ENCODE measurements at places on chromosomes 2 and 18. TPM values are rescaled to one million over a fixed set of nuclear protein-coding genes. Genes with fewer than 3 reads are reported as not detected.

MSH6 gene
- total RNA-seq: 27.8 TPM

AQP12B gene
- total RNA-seq: not detected

MAB21L4 gene
- total RNA-seq: not detected

MXD1 gene
- total RNA-seq: 45.0 TPM

GPR155 gene
- 14.0 TPM for total RNA-seq

SCTR gene
- total RNA-seq: not detected

AGFG1 gene
- 66.6 TPM for total RNA-seq

CNDP1 gene
- total RNA-seq: 0.20 TPM

DNA sequence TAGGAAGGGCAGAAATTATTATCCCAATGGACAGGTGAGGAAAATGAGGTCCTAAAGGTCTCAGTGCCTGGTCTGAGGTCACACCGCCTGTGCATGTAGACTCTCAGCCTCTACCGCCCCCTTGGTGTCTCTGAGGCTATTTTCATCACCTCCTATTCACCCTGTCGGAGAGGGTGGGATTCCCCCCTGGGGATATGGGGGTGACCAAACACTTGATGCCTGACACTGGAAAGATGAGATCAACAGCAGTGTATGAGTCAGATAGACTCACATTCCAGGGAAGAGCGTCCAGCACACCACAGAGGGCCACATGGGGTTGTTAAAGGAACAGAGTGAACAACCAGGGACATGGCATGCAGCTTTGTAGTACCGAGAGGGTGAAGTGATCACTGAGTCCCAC is 199.7 kb downstream of the SMAD2 start:
- DNase-seq: no peak

GRCh38 chr2:219386532-219387280 is 1.0 kb downstream of the DNPEP start:
- DNase-seq: no peak

GRCh38 chr2:236968101-236968879 is 117.4 kb upstream of the COPS8 start:
- DNase-seq: no peak

DNA sequence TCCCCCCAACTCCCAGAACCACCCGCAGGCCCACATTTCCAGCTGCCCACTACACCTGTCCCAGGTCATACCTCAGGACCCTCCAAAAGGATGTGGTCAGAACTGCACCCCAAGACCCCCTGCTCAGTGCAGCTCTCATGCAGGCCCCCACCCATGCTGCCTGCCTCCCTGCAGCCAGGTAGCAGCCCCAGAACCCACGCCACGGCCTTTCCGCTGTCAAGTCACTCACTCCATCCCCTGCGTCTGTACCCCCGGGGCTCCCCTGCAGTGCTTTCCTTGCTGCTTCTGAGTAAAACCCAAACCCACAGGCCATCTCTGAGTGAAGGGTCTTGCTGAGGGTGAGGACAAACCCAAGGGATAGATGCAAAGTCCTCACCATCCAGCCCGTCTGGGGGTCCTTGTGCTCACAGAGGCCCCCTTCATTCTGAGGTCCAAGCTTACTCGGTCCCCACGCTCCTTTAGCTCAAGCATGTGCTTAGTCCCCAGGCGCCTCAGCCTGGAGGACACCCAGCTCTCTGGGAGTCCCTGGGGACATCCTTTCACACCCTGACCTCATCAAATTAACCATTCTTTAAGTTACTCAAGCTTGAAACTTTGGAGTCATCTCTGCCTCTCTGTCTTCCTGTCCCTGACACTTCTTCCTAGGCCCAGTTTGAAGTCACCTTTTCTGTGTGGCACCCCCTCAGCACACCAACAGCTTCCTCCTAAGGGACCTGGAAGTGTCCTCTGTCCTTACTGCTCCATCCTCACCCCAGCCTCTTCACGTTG is 130.1 kb downstream of the SMAD7 start:
- no peak for DNase-seq

- DNase-seq: no peak
Measured at GRCh38 chr2:204129591-204130294, 193.2 kb downstream of the ICOS start.

GRCh38 chr2:65264821-65265670 is 37.4 kb downstream of the ACTR2 start:
- no peak for DNase-seq

GRCh38 chr18:77111449-77111848 is 21.1 kb downstream of the MBP start:
- no peak for DNase-seq

- DNase-seq: no peak
Measured at GRCh38 chr2:142914507-142915313, 37.2 kb downstream of the KYNU start.

DNA sequence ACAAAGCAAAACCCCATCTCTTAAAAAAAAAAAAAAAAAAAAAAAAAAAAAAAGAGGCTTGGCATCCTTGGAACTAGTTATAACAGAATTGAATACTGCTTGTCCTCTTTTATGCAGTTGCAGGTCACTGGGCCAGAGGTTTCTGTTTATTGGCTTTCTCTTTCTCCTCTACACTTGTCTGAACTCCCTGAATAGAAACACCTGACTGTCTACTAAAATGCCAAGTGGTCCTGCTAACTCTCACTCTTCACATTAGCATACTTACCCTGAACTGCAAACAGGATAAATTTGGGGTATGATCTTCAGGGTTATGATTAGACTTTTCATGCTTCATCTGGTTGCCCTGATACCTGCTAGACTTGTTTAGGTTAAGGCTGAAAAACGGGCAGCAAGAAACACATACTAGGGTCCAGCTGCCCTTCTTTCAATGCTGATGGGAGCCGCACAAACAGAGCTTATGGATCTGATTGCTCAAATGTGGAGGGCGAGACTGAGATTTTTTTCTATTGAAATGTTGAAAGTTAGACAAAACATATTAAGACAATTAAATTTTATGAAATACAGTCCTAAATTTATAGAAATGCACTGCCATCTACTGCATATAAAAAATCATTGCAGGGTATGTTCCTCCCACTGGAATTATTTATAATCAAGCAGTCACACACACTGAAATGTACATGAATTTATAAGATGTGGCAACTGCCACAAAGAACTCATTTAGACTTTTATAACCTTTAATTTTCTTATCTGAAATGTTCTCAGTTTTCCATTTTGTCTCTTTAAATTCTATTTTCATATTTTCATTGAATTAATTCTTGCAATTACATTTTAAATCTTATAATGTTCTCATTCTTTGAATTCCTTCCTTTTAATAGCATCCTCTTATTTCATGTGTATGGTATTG is 40.8 kb downstream of the GTF3C3 start:
- DNase-seq: no peak

GRCh38 chr18:36297417-36298125 is at the start of gene FHOD3:
FHOD3 (plus strand) TSS chr18:36297713; CDS start chr18:36297836, 123 bp downstream.
- no peak for DNase-seq

DNA sequence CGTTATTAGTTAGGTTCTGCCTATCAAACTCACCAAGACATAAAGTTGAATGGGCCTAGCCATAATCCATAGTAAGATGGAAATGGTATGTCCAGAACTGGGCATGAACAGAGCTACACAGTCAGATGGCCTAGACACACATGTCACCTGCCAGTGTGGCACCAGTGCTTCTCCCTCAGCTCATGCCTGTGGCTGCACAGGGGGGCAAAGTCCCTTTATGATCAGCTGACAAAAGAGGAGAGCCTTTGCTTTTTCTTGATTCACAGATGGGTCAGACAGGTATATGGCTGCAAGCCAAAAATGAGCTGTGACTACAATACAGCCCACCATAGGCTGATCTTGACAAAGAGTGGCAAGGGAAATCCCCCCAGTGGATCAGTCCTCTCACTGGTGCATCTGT is 28.3 kb upstream of the STARD7 start:
- no peak for DNase-seq

- DNase-seq: no peak
Measured at GRCh38 chr2:96320728-96321622, 4.1 kb upstream of the ITPRIPL1 start.

DNA sequence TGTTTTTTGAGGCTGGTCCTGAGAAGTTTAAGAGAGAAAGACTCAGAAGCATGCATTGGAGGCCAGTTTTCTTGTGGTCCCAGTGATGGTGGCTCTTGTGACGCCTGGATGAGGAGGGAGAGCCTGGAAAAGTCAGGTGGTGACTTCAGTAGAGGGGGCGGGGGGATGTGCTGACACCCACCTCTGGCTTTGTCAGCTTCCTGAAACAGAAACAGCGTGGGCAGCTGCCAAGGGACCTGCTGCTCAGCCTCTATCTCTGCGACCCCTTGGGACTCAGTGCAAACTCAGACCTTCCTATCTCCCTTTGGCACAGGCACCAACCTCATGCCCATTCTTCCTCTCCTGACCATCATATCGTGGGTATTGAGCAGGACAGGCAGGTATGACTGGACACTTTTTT is 6.4 kb downstream of the TGFBRAP1 start:
- DNase-seq: no peak

DNA sequence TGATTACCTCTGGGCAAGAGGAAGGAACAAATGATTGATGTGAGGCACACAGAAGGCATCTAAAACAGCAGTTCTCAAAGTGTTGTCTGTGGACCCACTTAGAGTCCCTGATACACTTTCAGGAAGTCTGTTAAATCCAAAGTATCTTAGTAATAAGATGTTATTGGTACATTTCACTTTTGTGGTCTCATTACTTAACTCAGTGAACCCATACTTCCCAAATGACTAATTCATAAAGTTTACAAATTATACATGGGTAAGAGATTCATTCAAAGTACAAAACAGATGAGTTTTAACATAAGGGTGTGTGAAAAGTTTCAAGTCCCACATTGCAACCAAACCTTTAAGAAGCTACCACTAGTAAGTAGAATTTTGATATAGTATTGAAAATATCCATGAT is 440.5 kb downstream of the NUP35 start:
- no peak for DNase-seq

GRCh38 chr18:27447451-27447881 is 262.4 kb upstream of the CHST9 start:
- no peak for DNase-seq

- no peak for DNase-seq
Measured at GRCh38 chr2:56613254-56613653, 429.5 kb downstream of the CCDC85A start.

DNA sequence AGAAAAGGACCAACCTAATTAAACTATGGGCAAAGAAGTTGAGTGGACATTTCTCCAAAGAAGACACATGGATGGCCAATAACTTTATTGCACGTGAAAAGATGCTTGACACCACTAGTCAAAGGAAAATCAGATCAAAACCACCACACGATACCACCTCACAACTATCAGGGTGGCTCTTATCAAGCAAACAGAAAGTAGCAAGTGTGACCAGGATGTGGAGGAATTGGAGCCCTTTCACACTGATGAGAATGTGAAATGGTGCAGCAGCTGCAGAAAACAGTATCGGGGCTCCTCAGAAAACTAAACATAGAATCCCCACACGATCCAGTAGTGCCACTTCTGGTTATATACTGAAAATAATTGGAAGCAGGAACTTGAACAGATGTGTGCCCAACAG is 72.2 kb upstream of the ALKAL2 start:
- DNase-seq: no peak

Measured in T-helper 17 cell (primary cell).